ENCODE measurements at places on chromosomes 13 and 19.

- DNase-seq = no peak
Observed at GRCh38 chr13:94667190-94667589, 45.2 kb downstream of the SOX21 start.

- DNase-seq = no peak
Observed at GRCh38 chr13:110644892-110645521, 29.7 kb downstream of the NAXD start.

GRCh38 chr19:51407511-51408131 is 9.8 kb downstream of the SIGLEC10 start:
- no peak for DNase-seq

GRCh38 chr19:33221638-33222037 is 4.0 kb downstream of the SLC7A10 start:
- no peak for DNase-seq

GRCh38 chr19:12796146-12797071 is 5.1 kb downstream of the JUNB start:
- DNase-seq = peak; percentile 78

GRCh38 chr13:52892925-52893324 is 44.5 kb upstream of the PCDH8 start:
- DNase-seq = no peak

DNA sequence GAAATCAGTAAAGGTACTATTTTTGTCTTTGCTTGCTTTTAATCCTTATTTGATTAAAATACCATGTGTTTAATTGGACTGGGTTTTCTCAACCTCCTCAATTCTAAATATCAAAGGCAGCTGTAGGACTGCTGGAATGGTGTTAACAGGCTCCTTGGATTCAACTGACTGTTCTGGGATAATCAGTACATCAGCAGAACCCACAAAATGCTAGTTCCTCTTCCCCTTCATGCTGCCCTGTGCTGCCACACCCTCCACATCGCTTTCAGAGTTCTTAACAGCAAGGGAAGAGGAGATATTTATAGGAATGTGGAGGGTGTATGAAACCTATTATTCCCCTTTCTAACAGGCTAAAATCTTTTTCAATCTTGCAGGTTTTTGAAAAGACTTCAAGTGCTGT is 82.4 kb downstream of the KCTD12 start:
- no peak for DNase-seq

- no peak for DNase-seq
Observed at GRCh38 chr13:83716121-83716520, 166.2 kb downstream of the SLITRK1 start.

GRCh38 chr13:47038188-47038587 is 141.3 kb upstream of the HTR2A start:
- no peak for DNase-seq

GRCh38 chr13:98286799-98287198 is 109.7 kb upstream of the RNF113B start:
- DNase-seq = no peak

DNA sequence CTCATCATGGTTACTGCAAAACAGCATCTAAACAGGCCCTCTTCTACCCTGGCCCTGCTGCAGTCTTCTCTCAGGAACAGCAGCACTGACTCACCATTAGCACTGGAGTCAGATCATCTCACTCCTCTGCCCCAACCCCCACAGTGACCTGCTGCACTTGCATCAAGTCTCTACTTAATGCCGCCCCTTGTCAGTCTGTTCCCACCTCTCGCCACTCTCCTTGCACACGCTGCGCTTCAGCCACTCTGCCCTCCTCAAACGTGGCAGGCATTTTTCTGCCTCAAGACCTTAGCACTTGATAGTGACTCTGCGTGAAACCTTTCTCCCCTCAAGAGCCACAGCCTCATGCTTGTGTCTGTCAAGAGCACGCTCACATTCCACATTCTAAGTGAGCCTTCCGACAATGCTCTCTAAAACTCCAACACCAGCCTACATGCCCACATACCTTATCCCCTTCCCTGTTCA is 22.1 kb downstream of the MIPEP start:
- DNase-seq = no peak

DNA sequence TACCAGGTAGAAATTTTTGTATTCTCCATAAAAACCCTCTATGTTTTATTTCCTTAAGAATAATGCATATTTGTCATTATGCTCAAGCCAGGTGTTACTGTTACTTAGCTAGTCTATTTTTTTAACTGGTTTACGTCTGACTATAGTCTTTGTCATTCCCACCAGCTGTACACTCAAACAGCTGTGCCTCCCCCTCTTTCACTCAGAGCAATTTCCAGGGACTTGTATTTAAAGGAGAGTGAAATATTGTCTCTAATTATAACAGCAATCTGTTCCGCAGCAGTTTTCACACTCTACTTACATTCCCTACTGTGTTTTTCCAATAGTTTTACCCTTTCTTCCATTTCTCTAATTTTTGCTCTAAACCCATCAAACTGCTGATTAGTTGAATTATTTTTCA is 813.6 kb upstream of the MIR17HG start:
- DNase-seq = no peak

DNA sequence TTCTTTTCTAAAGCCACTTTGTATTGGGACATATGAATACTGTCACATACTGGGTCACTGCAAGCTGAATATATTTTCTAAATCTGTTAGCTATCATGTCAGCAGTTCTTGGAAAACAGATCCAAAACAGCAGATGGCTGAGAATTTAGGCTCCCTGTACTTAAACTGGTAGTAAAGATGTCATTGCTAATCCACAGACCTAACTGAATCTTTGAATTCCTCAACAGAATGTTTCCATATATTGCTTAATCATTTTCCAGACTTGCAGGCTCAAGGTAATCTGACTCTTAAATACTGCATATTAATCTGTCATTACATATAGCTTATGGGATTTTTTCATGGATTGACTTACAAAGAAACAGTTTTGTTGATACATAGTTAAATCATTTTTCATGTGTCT is 639.0 kb upstream of the KLHL1 start:
- DNase-seq = no peak

- no peak for DNase-seq
Observed at GRCh38 chr19:9836021-9836420, 903 bp downstream of the PIN1 start.

DNA sequence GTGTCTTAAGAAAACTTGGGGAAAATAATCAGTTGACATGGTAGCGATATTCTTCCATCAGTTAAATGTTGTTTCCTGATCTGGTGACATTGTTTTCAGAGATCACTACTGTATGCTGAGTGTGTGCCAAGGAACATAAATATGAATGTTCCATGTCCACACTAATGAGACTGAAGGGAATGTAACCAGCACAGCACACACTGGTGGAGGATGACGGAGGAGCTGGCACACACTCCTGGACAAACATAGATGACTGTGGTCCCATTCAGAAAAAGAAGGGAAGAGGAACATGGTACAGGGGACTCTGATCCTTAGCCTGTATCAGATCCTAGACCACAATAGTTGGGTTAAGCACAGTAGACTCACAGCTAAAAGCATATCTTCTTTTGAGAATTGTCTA is 574.8 kb downstream of the MYO16 start:
- DNase-seq = no peak

- no peak for DNase-seq
Observed at GRCh38 chr19:43316591-43317319, 36.7 kb upstream of the CD177 start.

- DNase-seq = no peak
Observed at GRCh38 chr19:33947265-33947964, 150.7 kb downstream of the KCTD15 start.

DNA sequence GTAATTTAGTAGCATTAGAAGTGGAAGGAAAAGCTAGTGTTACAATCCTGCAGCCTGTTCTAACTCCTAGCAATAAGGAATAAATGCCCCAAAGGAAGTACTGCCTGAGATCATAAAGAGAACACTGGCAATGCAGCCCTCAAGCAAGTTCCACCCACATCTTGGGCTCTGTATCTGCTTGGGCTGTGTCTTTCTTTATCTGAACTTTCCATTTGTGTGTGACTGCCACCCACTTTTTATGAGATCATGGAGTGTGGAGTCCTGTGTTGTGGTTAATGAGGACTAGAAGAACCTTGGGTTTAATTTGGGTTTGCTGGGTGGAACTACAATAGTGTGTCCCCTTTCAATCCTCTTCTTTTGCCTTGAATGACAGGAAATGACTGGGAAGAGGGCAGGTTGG is 38.2 kb downstream of the RFXAP start:
- no peak for DNase-seq

DNA sequence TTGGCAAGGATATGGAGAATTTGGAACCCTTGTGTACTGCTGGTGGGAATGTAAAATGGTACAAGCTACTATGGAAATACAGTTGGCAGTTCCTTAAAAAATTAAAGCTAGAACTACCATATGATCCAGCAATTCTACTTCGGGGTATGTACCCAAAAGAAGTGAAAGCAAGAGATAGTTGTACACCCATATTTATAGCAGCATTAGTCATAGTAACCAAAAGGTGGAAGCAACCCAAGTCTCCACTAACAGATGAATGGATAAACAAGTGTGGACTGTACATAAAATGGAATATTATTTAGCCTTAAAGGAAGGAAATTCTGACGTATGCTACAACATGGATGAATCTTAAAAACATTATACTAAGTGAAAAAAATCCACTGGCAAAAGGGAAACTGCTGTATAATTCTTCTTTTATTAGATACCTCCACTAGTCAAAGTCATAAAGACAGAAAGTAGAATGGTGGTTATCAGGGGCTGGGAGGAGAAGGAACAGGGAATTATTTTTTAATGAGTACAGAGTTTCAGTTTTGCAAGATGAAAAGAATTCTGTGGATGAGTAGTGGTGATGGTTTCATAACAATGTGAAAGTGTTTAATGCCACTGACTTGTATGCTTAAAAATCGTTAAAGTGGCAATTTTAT is 141.6 kb downstream of the RXFP2 start:
- DNase-seq = no peak

- no peak for DNase-seq
Observed at GRCh38 chr19:48938256-48938655, 4.8 kb downstream of the DHDH start.

- DNase-seq = no peak
Observed at GRCh38 chr19:41228486-41228885, 9.5 kb downstream of the AXL start.

Measured in NCI-H1436 (cell line).